ENCODE measurements at places on chromosomes 5 and 9. TPM values are rescaled to one million over a fixed set of nuclear protein-coding genes. Genes with fewer than 3 reads are reported as not detected.

DNA sequence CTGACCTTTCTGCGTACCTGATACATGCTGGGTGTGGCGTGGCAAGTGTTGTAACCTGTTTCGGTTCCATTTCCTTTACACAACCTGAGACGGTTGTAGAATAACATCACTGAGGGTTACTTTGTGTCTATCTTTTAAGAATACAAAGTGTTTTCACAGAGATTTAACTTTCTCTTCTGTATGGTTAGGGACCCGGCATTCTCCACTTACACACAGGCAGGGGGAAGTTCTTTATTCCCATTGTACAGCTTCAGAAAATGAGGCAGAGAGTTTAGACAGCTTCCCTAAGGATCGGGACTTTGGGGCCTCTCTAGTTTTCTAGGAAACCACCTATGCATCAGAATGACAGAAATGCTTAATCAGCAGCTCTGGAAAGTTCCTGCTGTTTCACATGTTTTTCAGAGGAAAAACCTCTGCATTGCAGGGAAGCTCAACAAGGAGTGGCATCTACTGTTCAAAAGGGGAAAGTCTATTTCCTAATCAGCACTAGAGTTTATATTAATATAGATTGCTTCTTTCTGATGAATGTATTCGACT is 41.3 kb downstream of the CAST start:
- H3K27ac ChIP-seq = peak overlapping the region; percentile 87
- DNase-seq = no peak
- no peaks in the 10 kb centered on the region for H3K36me3 ChIP-seq
- peaks cover 38% of the 10 kb centered on the region for H3K4me1 ChIP-seq

DNA sequence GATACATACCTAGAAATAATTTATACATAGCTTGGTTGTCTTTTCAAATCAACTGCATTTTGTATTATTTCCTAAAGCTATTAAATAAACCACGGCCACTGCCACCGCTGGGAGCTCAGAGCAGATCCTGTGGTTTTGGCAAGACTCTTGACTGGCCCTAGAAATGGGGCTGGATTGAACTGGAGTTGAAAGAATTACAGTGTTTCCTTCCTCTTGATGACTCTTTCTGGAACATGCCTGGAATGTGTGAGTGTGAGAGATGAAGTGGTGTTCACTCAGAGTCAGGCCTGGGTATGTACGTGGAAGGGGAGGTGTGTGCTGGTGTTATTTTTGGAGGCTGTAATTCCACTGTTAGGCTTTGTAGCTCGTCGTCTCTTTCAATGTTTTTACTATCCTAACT is 45.9 kb downstream of the TEK start:
- no peaks in the 10 kb centered on the region for H3K36me3 ChIP-seq
- H3K4me3 ChIP-seq = no peak overlapping the region
- H3K27ac ChIP-seq = peak overlapping the region; percentile 75
- peak; percentile 92 for DNase-seq
- peaks cover 50% of the 10 kb centered on the region for H3K4me1 ChIP-seq

DNA sequence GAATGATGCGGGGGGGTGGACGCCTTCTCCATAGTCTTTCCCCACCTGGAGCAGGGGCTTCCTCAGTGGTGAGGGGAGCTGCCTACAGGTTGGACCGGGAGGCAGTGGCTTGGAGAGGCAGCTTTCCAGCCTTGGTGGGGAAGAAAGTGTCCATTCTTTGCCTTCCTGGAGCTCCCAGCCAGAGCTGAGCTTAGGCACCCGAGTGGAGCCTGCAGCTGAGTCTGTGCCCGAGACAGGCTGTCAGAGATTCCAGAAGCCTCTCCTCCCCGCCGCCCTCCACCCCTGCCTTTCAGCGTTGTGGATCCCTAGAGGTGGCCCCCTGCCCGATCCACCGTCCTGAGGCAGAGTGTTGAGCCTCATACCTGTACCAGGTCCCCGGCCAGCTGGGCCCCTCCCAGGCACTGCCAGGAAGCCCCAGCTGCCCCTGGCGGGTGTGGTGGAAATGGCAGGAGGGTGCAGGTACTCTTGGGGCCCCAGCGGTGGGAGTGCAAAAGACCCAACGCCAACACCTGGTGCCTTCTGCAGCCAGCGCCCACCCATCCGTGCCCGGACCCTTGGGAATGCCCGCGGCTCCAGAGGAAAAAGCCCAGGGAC is 112.0 kb downstream of the RXRA start:
- H3K27ac ChIP-seq = no peak overlapping the region
- DNase-seq = no peak
- peaks cover 22% of the 10 kb centered on the region for H3K36me3 ChIP-seq
- no peaks in the 10 kb centered on the region for H3K27me3 ChIP-seq

The NPR3 gene
- 92.3 TPM for total RNA-seq

The UBLCP1 gene
- 36.9 TPM for total RNA-seq

- H3K36me3 ChIP-seq = no peaks in the 10 kb centered on the region
- no peaks in the 10 kb centered on the region for H3K4me1 ChIP-seq
- DNase-seq = no peak
- H3K4me3 ChIP-seq = no peak overlapping the region
- H3K27me3 ChIP-seq = no peaks in the 10 kb centered on the region
- H3K27ac ChIP-seq = no peak overlapping the region
These were observed 176.0 kb downstream of the MSX2 start for GRCh38 chr5:174900240-174900865.

The PHF24 gene
- total RNA-seq = not detected

The ANKRD31 gene
- total RNA-seq = 0.29 TPM

The SLC24A2 gene
- total RNA-seq = under 0.01 TPM

GRCh38 chr5:72434781-72435437 is 72.3 kb downstream of the ZNF366 start:
- H3K4me3 ChIP-seq = no peak overlapping the region
- H3K36me3 ChIP-seq = no peaks in the 10 kb centered on the region
- H3K27me3 ChIP-seq = no peaks in the 10 kb centered on the region
- H3K4me1 ChIP-seq = peaks cover 4% of the 10 kb centered on the region
- no peak overlapping the region for H3K27ac ChIP-seq

DNA sequence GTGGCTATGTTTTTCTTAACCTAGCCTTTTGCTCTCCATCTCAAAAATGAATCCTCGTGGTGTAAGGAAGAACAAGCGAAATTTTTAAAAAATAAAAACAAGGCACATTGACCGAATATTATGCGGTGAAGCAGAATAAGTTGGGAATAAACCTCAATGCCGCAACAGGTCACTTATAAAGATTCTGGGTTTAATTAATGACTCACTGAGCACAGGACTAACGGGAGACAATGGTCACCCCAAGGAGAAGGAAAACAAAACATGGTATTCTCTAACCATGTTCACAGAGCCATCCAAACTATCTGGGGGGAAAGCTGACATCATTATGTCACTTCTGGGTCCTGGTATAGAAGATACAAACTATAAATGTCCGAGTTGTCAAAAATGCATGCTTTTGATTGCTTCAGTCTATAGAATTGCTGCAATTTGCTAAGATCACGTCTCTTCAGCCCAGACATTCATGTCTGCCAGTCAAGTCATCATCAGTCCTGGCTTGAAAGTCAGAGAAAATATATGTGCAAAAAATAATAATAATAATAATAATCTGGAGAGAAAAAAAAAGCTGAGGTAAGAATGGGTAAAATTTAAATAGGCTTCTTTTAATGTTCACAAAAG is 280.6 kb downstream of the NR2F1-AS1 start:
- H3K4me1 ChIP-seq = peaks cover 7% of the 10 kb centered on the region
- H3K27me3 ChIP-seq = no peaks in the 10 kb centered on the region
- H3K36me3 ChIP-seq = no peaks in the 10 kb centered on the region
- H3K4me3 ChIP-seq = no peak overlapping the region
- no peak for DNase-seq

The MRPS2 gene
- total RNA-seq = 13.0 TPM

DNA sequence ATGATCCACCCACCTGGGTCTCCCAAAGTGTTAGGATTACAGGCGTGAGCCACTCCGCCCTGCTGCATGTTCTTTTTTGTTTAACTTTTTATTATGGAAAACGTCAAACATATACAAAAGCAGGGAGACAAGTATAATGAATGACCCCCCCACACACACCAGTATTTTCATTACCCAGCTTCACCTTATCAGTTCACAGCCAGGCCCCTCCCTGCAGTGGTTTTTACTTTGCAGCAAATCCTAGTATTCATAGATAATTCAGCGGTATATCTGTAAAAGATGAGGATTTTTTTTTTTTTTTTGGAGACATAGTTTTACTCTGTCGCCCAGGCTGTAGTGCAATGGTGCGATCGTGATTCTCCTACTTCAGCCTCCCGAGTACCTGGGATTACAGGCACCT is 2.3 kb downstream of the POMT1 start:
- no peak overlapping the region for H3K4me3 ChIP-seq
- no peaks in the 10 kb centered on the region for H3K27me3 ChIP-seq
- H3K27ac ChIP-seq = no peak overlapping the region
- peaks cover 15% of the 10 kb centered on the region for H3K4me1 ChIP-seq
- peaks cover 22% of the 10 kb centered on the region for H3K36me3 ChIP-seq
- DNase-seq = no peak

- DNase-seq = no peak
- H3K4me1 ChIP-seq = peaks cover 13% of the 10 kb centered on the region
- no peak overlapping the region for H3K4me3 ChIP-seq
- H3K27ac ChIP-seq = no peak overlapping the region
- no peaks in the 10 kb centered on the region for H3K36me3 ChIP-seq
These were observed 158.9 kb downstream of the CEMIP2 start for GRCh38 chr9:71609448-71609830.

The SLC28A3 gene
- total RNA-seq = 0.72 TPM

- peak; percentile 65 for DNase-seq
- no peaks in the 10 kb centered on the region for H3K36me3 ChIP-seq
- H3K4me3 ChIP-seq = no peak overlapping the region
- peaks cover 11% of the 10 kb centered on the region for H3K27me3 ChIP-seq
- H3K4me1 ChIP-seq = no peaks in the 10 kb centered on the region
These were observed 120.3 kb upstream of the LHFPL2 start for GRCh38 chr5:78768781-78769380.

DNA sequence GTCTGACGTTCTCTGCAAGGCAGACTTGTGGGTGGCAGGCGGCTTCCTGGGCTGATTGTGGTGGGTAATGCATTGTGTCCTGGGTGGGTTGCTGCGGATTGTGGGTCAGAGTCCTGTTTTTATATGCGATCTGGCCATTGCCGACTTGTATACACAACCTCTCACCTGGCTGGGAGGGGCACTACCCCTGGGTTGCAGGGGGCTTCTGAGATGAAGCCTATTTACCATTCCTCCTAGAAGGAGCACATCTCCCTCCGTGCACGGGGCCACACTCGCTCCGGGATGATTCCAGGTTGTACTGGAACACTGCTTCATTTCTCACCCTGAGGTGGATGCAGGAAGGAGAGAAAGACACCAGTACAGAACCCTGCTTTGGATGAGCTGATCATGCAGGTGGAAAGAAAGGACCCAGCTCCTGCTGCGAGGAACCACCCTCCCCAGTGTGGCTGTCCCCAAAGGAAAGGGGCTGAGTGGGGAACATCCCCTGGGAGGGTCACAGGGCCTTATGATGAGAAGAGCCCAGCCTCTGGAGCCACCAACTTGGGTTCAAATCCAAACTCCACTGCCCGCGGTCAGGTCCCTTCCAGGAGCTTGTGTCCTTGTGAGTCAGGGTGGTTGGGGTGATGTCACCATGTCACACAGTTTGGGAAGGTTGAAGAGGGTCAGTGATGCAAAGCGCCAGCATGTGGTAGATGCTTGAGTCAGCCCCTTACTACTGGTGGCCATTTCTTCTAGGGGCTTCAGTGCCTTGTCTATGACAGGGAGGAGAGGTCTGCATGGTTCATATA is 151.8 kb upstream of the COL5A1 start:
- H3K4me1 ChIP-seq = no peaks in the 10 kb centered on the region
- no peaks in the 10 kb centered on the region for H3K36me3 ChIP-seq
- no peaks in the 10 kb centered on the region for H3K27me3 ChIP-seq
- H3K27ac ChIP-seq = no peak overlapping the region

DNA sequence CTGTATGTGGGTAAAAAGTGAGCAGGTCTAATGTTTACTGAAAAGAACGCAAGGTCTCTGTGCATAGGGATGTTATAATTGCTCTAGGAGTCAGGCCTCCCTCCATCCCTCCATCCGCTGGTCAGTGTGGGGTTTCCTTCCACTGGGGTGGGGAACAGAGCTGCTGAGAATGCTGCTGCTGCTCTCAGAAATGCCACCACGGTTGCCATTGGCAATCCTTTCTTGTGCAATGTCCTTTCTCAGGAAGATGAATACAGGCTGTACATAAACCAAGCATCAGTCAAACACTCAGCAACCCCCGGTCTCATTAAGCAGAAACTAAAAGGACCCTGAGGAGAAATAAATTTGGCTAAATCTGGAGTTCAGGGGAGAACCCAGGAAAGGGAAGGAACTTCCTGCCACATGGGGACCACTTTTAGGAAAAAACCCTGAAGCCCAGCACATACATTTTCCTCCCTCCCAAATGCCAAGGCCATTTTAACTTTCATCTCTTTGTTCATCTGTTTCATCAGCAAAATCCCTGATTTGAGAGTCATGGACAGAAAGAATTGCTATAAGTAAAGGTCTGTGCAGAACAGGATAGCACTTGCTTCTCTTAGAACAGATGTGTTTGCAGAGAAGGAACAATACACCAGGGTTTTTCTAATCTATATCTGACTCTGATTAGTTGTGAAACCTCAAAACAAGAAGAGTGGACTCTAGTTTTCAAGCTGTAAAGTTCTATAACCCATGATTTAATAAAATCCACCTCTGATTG is 70.4 kb upstream of the SLC1A3 start:
- no peak overlapping the region for H3K4me3 ChIP-seq
- DNase-seq = no peak
- no peaks in the 10 kb centered on the region for H3K36me3 ChIP-seq

GRCh38 chr5:59542851-59543820 is 350.4 kb downstream of the PDE4D start:
- H3K36me3 ChIP-seq = no peaks in the 10 kb centered on the region
- H3K27me3 ChIP-seq = no peaks in the 10 kb centered on the region
- DNase-seq = no peak
- no peaks in the 10 kb centered on the region for H3K4me1 ChIP-seq

DNA sequence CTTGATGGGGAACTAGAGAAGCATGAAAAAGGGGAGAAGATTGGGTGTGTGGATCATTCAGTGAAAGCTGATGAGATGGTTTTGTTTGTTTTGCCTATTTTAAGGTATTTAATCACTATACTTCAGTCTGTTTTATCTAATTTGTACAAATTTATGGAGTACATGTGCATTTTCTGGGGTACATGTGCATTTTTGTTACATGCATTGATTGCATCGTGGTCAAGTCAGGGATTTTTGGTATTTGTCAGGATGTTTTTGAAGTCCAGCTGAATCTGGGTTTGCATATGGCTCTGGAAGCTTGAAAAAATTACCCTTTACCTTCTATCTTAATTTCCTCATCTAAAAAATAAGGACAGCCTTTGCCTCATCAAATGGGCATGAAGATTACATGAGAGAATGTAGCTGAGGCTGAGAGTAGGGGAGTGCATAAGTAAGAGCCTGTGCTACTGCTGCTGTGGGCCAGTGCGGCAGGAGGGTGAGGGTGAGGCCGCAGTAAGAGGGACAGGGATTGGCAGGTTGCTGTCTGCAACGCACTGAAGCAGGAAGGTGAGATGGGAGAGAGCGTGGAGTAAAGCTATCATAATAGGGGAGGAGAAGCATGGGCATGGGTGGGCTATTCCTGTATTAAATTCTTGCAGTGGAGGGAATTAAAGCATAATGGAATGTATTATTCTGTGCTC is 139.8 kb downstream of the NPR3 start:
- no peaks in the 10 kb centered on the region for H3K27me3 ChIP-seq
- no peak overlapping the region for H3K4me3 ChIP-seq
- no peak for DNase-seq
- peaks cover 34% of the 10 kb centered on the region for H3K4me1 ChIP-seq

All from osteoblast (primary cell).